ENCODE measurements at places on chromosomes 5 and 9.

GRCh38 chr9:134642385-134643181, 980 bp downstream of the COL5A1 start:
- DNase-seq, result no peak

DNA sequence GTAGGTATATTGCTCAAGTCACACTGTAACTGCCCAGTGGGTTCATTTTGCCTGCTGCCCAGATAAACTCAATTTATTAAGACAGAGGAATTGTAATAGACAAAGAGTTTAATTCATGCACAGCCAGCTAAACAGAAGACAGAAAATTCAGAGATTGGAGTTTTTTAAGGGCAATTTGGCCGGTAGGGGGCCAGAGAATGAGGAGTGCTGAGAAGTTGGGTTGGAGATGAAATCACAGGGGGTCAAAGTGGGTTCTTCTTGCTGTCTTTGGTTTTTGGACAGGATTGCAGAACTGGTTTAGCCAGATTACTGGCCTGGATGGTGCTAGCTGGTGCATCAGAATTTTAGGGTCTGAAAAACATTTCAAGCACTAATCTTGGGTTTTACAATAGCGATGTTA, 20.7 kb upstream of the IL33 start:
- DNase-seq, result no peak

GRCh38 chr5:162637481-162637880, 569.9 kb downstream of the GABRG2 start:
- DNase-seq, result no peak

DNA sequence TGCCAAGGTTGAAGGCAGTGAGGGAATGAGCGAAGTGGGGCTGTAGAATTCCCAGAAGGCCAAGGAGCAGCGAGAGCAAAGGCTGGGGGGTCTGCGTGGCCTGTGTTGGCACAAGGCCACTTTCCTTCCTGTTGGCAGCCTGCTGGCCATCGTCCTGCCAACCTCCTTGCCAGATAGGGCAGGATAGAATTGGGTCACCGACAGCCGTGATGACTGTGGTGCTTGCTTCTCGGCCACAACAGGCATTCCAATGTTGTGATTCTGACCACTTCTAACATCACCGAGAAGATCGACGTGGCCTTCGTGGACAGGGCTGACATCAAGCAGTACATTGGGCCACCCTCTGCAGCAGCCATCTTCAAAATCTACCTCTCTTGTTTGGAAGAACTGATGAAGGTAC, 18.9 kb downstream of the TRIP13 start:
- DNase-seq, result no peak

- no peak for DNase-seq
These were observed 215.7 kb downstream of the ICE1 start for GRCh38 chr5:5638211-5638610.

Measured in T-helper 1 cell (primary cell).